Globus pallidus (tissue), 1 donor: ENCODE measurements at places on chromosomes 13 and 19.

- no peak for DNase-seq
Observed at GRCh38 chr13:113930671-113931637, 42.9 kb downstream of the C13orf46 start.

DNA sequence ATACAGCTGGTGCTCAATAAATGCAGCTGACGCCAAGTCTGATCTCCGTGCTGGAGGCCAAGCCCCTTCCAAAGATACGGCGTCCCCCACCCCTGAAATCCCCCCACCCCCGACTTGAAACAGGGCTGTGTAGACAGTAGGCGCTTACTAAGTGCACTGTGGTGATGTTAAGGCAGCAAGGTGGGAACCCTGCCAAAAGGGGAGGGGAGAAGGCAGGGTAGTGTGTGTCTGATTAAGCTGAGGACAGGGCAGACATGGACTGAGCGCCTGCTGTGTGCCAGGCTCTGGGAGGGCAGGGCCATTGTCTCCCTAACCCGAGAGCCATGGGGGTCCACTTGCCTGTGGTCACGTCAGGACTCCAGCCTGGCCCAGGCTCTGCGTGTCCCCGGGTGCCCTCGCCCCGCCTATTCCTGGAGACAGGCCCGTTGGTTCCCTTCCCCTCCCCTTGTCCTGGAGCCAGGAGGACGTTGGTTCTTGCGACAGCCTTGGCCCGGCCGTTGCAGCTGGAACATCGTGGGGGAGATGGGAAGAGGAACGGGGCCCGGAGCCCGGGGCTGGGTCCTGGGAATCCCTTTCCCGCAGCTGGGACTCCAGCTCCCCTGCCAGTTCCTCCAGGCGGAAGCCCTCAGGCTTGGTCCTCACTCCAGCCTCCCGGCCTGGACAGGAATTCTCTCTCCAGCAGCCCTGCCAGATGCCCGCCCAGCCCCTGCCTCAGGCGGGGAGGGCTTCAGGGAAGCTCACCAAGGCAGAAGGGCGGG lies 1.7 kb upstream of the ELANE start:
- DNase-seq, result peak; percentile 47

- no peak for DNase-seq
Observed at GRCh38 chr13:52925775-52926285, 77.4 kb upstream of the PCDH8 start.

GRCh38 chr19:31718032-31718431 lies 368.8 kb upstream of the TSHZ3 start:
- no peak for DNase-seq
